Activated T-helper 2 cell treated with anti-CD3 and anti-CD28 coated beads, Interferon-gamma antibody, Interleukin-2, Interleukin-4, amounts not matched to agents 10 μg/mL and 5 μg/mL and 100 μg/mL, durations not matched to agents 14 hours and 24 hours and 36 hours (primary cell): ENCODE measurements at places on chromosomes 4 and X.

GRCh38 chrX:154332561-154332960 is 37.0 kb downstream of the TKTL1 start:
- DNase-seq: no peak

- no peak for DNase-seq
These were observed 86.3 kb downstream of the ZNF827 start for GRCh38 chr4:145852256-145852839.

DNA sequence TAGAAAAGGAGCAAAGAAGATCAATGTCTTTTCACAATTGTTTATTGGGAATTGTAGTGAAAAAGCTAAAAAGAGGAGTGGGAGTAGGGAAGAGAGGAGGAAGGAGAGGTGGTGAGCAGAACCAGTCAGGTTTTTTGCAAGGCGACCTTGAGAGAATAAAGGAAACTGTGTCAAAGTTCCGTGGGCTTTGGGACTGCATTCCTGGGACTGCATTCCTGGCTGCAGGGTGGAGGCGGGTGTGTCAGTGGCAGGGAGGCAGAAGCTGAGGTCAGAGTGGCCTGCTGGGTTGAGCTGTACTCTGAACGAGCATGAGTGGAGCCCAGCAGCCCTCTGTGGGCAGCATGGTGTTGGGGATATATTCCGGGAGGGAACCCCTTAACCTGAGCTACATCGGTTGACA is 66.8 kb upstream of the UCP1 start:
- DNase-seq: no peak

DNA sequence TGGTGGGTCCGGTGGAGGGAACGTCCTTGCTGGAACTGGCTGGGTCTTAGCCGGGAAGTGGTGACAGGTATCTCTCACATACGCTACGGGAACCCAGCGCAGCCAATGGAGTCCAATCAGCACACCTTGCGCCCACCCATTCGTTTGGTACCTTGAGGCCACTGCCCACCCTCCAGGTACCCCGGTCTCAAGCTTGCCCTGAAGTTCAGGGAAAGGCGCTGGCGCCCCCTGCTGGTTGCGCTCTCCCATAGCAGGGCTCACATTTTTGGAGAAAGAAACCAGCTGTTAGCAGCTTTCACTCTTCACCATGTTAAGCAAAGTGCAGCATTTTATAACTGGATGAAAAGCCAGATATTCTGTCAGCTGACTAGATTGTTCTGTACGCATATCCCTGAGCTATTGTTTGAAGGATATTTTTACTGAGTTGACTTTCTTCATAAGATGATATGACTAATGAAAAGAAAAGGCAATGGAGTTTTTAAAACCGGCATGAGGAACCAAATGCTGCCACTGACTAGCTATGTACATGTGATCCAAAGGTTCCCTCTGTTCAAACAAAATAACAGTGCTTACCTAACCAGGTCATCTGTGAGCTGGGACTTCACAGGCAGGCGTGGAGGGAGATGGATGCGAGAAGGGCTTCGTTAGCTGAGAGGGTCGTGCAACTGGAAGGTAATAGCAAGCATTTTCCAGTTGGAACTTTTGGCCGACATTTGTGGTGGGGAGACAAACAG is 43.7 kb downstream of the OTOP1 start:
- peak; percentile 17 for DNase-seq

DNA sequence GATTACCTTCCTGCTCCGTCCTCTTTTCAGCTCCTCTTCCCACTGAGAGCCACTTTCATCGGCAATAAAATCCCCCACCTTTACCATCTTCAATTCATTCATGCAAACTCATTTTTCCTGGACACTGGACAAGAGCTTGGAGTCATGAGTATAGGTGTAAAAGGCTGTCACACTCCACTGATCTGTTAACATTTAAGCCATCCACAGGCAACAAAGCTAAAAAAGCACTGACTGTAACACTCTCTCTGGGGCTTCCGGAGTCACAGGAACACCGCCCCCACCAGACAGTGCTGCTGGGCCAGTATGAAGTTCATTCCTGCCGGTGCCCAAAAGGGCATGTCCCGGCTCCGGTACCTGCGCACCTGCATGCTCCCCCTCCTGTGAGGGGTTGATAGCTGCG is 38.5 kb downstream of the MAGEB5 start:
- no peak for DNase-seq

DNA sequence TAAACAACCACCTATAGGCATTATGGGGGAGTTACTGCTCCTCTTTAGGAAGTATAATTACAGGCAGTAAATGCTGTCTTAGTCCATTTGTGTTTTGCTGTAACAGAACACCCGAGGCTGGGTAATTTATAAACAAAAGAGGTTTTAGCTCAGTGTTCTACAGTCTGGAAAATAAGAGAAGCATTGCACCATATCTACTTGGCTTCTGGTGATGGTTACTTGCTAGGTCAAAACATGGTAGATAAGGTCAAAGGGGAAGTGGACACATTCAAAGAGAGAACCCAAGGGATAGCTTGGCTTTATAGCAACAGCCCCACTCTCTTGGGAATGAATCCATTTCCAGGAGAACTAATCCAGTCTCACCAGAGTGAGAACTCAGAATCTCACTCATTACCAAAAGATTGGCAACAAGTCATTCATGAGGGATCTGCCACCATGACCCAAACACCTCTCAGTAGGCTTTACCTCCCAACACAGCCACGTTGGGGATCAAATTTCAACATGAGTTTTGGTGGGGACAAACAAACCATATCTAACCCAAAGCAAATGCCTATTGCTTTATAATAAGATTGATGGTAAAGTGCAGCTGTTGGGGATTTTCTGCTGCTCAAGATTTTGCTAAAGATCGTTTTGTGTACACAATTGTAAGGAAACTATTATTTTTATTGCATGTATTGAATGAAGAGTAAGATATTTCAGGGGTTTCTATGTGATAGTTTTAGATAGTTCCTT is 32.6 kb downstream of the STAG2 start:
- no peak for DNase-seq

DNA sequence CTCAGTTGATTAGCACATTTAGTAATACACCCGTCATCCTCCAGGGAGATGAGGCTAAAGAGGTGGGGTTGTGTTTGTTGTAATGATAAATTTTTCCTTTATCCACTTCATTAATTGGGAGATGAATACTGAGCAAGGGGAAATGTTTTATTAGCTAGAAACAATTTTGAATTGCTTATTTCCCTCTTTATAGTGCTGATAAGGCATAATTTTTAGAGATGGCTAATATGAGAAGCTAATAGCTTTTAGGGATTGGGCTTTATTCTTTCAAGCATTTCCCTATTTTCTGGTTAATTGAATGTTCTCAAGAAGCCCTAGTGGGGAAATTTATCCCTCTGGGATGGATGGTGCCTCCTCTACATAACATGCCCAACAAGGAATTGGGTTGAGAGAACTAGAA is 365.2 kb upstream of the IGFBP7 start:
- DNase-seq: no peak
